Stimulated activated CD4-positive, alpha-beta T cell treated with anti-CD3 and anti-CD28 coated beads, Interleukin-4, amount 100 ng/mL, for 1 hour (primary cell): ENCODE measurements at places on chromosomes 3 and 15.
A peak's percentile ranks its signal among the peaks of the same experiment; 100 is the strongest.

DNA sequence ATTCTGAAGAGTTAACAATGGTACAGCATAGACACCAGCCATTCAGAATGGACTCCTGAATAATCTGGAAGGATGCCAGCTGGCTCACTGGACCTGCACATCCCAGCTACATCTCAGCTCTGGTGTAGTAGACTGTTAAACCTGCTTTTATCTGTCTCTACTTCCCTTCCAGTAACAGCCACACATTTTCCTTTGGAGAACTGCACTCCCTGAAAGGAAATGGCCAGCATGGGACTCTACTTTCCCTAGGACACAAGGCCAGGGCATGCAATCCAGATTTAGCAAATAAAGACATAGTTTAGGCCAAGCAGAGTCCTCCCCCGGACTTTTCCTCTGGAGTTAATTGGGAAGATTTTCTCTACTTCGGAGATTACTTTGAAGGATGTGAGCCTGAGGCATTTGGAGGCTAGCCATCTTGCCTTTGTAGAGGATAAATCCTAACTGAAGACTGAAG lies 82.7 kb upstream of the TCF12 start:
- no peak for DNase-seq

DNA sequence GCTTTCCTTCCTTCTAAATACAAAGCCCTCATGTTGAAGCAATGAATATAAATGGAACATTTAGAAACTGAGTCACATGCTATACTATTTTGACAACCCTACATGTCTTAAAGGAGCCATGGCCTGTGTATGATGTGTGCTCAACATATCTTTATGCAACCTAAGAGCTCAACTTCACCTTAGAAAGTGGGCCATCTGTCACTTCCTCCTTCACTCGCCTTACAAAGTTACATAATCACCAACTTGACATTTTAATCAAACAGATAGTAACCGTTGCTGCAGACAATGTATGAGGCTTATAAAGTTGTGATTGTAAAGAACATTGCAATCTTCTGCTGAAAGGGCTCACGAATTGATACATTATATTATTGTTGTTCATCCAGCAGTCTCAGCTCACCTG lies 163.6 kb downstream of the SERPINI1 start:
- DNase-seq = no peak

DNA sequence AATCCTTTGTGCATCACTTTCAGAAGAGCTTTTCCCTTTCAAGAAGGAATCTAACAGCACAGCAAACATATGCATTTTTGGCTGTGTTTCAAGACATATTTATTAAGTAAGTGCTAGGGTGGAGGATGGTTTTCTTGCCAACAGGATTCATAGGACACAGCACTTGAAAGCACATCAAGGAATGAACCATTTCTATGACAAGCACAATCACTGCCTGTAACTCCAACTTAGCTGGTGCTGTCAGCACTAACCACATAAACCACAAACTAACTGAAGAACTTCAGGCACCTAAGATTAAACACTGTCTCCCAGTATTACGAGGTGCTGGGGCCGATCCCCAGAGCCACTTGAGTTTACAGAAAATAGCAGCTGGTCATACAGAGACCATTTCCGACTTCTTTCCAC lies 35.4 kb upstream of the SPRED1 start:
- DNase-seq = no peak

GRCh38 chr3:5304789-5305683 lies 117.5 kb downstream of the EDEM1 start:
- peak; percentile 13 for DNase-seq

GRCh38 chr3:167110901-167111300 lies 269.2 kb downstream of the ZBBX start:
- no peak for DNase-seq

DNA sequence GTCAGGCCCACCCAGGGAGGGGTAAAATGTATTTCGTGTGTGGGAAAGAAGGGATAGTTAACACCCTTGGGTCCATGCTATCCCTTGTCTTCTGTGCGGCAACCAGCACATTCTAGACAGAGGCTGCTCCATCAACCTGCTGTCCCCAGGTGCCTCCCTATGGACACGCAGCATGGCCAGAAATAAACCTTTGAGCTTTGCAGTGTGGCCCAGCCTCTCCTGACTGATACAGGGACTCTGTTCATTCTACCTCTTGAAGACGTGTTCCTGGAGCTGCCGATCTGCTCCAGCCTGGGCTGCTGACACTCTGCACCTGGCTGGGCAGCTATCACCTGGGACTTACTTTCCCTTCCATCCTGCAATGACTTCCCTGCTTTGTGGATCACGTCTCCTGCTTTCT lies 4.1 kb upstream of the KLF13 start:
- DNase-seq = no peak

- no peak for DNase-seq
These were observed 12.5 kb downstream of the MRPS25 start for GRCh38 chr3:15052335-15053242.

- no peak for DNase-seq
These were observed 52.2 kb upstream of the ACP3 start for GRCh38 chr3:132265028-132265427.

DNA sequence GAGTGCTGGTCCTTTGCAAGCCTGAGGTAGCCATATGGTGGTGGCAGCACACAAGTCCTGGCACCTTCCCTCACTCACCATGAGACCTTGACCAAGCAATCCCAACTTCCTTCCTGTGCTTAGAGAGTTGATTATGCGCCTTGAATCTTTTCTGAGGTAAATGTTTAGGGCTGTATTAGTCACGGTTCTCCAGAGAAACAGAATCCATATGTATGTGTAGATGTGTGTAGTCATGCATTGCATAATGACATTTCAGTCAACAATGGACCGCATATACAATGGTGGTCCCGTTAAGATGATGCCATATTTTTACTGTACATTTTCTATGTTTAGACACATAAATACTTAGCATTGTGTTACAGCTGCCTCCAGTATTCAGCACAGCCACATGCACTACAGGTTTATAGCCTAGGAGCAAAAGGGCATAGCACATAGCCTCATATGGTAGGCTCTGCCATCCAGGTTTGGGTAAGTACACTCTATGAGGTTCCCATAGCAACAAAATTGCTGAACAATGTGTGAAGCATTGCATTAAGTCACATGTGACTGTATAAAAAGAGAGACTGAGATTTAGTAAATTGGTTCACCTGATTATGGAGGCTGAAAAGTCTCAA lies 20.2 kb upstream of the NUP210 start:
- no peak for DNase-seq

DNA sequence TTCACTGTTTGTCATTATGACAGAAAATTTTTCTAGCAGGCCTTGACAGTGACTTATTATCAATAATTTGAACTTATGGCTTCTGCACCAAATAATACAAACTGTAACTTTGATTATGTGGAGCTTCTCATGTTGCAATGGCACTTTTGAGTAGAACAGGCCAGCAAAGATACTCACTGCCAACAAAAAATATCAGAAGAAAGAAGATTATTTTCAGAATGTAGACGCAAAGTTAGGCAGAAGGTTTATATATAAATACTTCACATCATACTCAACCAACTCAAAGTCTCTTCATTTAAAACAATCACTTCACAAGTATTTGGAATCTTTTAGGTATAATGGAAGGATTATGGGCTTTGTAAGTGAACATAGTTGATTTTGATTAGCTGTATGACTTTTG lies 893.0 kb downstream of the ROBO2 start:
- DNase-seq = no peak

DNA sequence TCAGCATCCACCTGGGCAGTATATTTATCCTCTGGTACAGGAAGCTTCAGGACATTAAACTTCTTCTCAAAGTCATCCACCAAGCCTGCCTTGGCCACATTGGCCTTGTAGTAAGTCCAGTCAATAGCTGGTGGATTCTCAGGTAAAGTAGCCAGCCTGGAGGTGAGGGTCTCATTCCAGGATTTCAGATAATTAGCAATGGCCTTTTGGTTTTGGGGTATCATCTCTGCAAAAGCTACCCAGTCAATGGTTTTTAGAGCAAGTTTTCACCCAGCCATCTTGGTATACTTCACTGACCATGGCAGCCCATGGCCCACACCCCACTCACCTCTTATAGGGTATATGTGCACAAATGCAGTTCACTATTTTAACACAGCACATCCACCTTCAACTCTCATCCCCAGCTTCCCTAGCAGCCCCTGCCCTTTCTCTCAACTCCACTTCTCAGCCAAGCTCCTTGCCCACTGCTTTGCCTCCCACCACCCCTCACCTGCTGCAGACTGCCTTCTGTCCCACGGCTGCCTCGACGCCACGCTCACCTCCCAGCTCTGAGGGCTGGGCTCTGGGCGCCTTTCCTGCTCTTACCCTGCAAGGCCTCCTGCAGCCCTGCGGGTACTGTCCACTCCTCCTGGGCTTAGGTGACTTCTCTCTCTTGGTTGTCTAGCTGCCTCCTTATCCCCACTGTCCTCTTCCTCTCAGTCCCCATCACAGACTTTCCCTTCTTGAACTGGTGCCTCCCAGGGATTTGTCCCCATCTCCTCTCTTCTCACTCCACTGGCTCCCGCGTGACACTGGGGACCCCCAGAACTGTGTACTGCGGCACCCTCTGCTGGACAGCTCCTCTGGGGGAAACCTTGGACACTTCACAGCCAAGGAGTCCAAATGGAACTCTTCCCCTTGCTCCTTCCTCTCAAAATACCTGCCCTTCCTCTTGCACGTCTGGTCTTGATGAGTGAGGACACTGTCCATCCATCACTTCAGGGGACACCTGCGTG lies 1.7 kb upstream of the TGM5 start:
- DNase-seq = no peak

GRCh38 chr3:6060251-6060650 lies 800.7 kb upstream of the GRM7 start:
- DNase-seq = no peak

DNA sequence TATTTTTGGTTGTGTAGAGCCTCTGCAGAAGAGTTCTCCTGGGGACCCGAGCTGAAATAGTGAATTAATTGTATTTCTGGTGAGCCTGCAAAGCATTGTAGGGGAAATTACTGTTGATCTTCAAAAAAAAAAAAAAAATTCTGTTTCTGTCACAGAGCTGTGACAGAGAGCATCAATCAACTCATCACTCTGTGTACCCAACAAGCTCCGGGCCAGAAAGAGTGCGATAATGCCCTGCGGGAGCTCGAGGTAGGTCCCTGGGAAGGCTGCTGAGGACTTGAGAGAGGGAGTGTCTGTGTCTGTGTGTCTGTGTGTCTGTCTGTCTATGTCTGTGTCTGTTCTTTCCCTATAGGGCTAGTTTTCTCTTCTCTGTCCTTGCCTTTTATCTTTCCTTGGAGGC lies 294.4 kb upstream of the TPM1 start:
- no peak for DNase-seq

GRCh38 chr3:127005864-127006500 lies 23.1 kb downstream of the PLXNA1 start:
- DNase-seq = no peak

DNA sequence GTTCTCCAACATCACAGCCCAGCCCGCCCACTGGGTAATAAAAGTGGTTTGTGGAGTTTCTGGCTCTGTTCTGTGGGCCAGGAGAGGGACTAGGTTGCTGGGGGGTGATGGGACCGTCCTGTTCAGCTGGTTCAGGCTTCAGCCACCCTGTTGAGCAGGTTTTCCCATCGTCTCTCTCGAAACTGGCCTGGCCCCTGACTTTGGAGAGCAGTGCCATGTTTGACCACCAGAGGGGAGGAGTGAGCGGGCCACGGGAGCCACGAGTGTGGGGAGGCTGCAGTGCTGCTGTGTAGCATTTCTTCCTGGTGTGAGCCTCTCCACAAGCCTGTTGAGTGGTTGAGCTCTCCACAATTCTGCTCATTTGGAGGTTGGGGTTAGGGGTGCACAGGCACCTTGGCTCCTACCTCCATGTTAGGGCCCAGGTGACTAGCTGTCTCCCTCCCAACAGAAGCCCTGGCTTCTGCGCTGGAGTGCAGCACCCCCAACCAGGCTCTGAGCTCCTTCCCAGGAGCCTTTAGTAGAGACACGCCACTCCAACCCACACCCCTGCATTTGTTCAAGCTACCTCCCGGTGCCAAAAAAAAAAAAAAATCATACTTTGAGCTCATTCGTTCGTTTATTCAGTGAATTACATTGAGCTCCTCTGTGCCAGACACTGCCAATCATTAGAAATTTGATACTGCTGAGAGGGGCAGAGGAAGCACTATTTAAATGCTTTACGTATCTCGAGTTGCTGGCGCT lies 13.9 kb downstream of the SPINT1 start:
- DNase-seq = peak; percentile 79

DNA sequence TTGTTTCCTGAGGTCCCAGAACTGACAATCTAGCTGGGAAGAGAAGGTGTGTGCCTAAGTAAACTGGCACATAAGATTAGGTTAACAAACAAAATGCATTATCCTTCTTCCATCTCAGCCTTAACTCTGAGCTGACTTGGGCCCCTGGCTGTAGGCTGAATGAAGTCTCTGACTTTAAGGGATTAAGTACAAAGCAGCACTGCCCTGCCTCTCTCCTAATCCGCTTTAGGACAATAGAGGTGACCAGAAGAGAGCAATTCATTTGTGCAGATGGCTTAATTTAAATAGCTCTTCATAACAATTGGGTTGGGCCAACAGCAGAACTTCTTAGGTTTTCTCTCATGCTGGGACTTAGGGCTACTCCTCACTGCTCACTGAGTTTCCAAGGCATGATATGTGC lies 181.6 kb upstream of the SOX14 start:
- no peak for DNase-seq

GRCh38 chr15:98525661-98526001 lies 122.7 kb upstream of the IGF1R start:
- no peak for DNase-seq

GRCh38 chr3:48187579-48188265 lies 495 bp downstream of the CDC25A start:
- DNase-seq = peak; percentile 30

GRCh38 chr3:75218577-75218976 lies 445.6 kb upstream of the FRG2C start:
- no peak for DNase-seq

GRCh38 chr15:77329202-77329601 lies 90.7 kb downstream of the PEAK1 start:
- DNase-seq = no peak

- no peak for DNase-seq
These were observed 26.9 kb upstream of the HCN4 start for GRCh38 chr15:73395671-73396070.

- DNase-seq = peak; percentile 92
These were observed 10.6 kb downstream of the CISH start for GRCh38 chr3:50600841-50601591.
